ENCODE measurements at places on chromosomes 4 and X. TPM values are rescaled to one million over a fixed set of nuclear protein-coding genes. Genes with fewer than 3 reads are reported as not detected.

Gene TMPRSS11E
- not detected for total RNA-seq

Gene HHIP
- 0.08 TPM for total RNA-seq

Gene FAM236C
- total RNA-seq: not detected

Gene HPGDS
- total RNA-seq: not detected

Gene GUCY1B1
- 0.55 TPM for total RNA-seq

Gene GAGE12G
- 0.42 TPM for total RNA-seq

GRCh38 chr4:83231620-83232076 is 53.0 kb downstream of the COQ2 start:
- DNase-seq: no peak

DNA sequence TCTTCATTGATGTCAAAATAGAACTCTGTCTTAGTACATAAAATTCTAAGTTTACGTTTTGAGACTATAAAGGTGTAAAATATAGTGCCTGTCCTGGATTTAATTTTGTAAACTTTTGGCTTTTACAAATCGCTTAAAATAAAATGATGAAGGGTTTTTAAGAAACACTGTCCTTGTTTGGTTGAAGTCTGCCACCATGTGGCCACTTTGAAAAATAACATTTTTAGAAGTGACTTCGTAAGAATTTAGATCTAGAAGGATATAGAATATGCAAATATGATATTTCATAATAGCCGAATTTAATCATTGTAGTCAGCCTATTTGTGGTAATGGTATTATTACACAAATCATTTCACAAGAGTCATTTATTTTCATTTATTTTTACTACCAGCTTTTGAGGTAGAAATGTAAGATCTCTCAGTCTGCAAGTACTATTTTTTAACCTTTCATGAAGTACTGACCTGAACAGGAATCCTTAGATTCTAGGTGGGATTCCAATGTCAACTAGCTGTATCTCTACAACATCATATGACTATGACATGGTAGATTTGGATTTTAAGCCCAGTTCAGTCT is 31.0 kb upstream of the FAT4 start:
- DNase-seq: no peak

DNA sequence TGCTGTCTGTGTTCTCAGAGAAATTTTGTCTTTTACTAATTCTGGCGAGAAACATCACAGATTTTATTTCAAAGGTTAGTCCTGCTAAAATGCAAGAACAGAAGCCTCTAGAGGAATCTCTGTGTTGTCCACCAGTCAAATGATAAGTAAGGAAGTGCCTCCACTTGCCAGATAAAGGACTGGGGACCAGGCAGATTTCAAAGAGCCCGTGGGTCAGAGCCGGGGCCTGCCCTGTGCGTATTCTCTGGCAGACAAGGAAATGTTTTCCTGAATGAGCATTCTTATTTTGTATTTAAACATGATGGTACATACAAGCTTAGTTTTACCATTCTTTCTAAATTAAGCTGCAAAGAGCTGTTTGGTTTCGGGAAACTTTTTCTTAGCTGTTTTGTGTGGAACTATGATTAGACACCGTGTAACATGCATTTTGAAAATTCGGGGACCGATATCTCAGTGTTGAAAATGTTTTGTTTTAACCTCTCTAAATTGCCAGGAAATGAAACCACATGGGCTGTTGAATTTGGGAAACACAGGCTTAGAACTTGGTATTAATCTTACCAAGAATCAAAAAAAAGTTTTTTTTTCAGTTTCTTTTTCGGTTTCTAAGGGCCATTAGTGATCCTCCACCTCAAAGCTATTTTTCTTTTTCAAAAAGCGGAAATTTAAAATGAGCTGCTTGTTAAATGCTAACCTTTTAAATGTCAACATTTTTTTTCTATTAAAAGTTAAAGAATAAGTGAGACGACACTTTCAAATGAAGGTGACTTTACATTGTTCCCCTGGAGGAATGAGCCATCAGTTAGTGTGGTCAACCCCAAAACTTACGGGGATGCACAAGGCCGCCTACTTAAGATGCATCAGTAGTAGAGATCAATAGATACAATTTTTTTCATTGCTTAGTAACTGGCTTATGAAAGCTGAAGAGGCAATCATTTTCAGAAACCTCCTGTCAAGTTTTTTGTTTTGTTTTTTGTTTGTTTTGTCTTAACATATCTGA is 89.6 kb upstream of the MTM1 start:
- peak; percentile 16 for DNase-seq

DNA sequence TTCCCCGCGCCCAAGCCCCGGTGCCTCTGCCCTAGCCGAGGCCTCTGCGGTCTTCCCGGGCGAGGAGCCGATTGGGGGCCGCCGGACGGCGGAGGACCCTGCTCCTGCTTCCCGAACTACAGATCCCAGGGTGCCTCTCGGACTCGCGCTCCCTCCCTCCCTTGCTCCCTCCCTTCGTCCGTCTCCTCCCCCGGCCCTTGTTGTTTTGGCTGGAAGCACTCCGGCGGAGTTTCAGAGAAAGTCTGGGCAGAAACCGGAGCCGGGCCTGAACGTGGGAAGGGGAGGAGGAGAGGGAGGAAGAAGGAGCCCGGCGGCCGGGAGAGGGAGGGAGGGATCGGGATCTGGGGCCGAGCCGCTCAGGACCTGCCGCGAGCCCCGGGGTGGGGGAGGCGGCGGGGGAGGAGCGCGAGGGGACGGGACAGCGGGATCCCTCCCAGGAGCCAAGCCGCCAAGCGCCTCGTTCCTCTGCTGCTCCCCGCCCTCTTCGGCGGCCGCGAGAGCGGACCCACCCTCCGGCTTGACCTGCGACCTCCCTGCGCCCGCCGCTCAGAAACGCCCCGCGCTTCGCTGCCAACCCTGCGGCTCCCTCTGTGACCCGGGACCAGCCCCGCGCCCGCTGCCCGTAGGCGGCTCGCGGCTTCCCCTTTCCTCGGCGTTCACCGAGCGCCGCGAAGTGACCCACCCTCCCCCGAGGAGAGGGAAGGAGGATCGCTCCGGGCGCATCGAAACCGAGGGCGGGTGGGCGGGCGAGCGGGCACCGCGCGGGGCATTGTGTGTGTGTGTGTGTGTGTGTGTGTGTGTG is 496 bp upstream of the GAB1 start:
- no peak for DNase-seq

GRCh38 chr4:83548151-83548905 is 12.4 kb downstream of the GPAT3 start:
- DNase-seq: peak; percentile 43

GRCh38 chr4:89439533-89439932 is 131.9 kb upstream of the GPRIN3 start:
- DNase-seq: no peak

- DNase-seq: no peak
These were observed 97.7 kb upstream of the ACSL4 start for GRCh38 chrX:109830704-109831206.

DNA sequence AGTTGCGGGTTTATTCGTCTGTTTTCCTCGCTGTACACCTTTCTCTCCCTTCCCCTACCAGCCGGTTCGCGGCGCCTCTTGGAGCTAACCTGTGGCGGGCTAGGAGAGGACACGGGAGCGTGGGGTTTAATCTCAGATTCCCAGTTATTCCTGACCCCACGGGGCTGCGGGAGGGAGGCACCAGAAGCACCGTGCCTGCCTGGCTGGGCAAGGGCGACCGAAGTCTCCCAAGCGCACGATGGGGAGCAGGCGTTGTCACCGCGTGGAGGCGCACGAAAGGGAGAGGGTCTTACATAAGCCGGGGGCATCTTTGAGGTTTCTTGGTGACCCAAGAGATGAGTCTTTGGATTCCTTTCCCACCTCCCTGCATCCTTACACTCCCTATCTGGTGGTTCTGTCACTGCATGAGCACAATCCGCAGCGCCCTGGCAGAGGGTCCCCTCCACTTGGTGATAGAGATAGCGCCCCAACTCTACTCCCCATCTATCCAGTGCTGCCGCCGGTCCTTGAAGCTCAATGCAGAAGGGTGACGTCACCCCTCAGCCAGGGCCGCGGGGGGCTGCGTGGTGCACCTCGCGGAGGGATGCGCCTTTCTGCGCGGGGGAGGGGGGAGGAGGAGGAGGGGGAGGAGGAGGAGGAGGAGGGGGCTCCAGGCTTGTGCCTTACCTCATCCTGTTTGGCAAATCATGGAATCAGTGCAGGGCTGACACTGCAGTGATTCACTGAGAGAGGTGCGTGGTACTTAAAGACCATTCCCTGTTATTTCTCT is 793 bp downstream of the TSPAN7 start:
- DNase-seq: peak; percentile 9

DNA sequence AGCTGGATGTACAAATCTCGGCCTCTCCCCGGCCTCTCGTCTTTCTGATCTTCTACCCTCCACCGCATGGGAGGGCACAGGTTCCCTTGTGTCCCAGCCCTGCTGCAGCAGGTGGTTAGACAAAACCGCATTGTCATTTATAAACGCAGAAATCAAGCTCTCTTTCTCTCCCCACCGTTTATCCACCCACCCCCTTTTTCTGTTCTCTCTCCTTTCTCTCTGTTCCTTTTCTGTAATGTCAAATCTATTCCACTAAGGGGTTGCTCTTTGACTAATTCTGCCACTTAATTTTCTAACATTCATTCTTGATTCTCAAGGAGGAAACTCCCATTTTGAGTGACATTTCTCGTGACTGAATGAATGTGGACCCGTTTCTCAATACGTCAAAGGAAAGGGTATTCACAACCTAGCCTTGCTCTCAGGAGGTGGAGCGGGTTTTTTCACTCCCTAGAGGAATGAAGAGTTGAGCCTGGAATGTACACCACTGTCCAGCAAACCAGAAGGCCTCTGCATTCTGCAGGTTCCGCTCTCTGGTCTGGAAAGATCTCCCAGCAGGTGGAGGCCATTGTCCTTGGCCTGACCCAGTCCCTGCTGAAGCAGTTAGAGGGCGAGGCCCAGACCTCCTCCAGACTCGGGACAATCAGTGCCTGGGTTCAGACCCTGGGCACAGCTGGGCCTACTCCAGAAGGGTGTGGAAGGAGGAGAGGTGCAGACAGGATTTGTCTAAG is 70.9 kb upstream of the ENPP6 start:
- DNase-seq: no peak

DNA sequence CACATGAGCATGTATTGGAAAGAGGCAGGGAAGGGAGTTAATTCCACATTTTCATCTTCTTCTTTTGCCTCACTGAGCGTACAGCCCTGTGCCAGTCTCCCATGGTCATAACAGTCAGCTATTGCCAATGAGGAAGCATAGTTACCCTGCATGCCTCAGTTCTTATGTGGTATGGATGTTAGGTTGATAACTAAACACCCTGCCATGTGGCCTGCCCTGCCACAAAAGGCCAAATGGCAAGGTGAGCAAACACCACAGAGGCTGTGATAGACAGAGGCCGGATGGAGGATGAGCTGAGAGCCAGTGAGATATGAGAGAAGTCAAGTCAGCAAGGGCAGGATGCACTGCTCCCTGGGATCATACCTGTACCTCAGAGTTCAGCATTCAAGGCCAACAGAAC is 59.3 kb downstream of the BTC start:
- DNase-seq: no peak

All from activated T-cell treated with anti-CD3 and anti-CD28 coated beads, Interleukin-2, amount 50 U/mL, for 4 hours (primary cell).